ENCODE measurements at places on chromosomes 13 and 19.

GRCh38 chr13:112219740-112220139 lies 152.8 kb downstream of the SOX1 start:
- no peak for DNase-seq

GRCh38 chr13:78662467-78662866 lies 3.5 kb upstream of the OBI1 start:
- no peak for DNase-seq

GRCh38 chr13:44833139-44833538 lies 156.1 kb downstream of the NUFIP1 start:
- no peak for DNase-seq

GRCh38 chr19:34711890-34712289 lies 22.2 kb upstream of the ZNF181 start:
- no peak for DNase-seq

DNA sequence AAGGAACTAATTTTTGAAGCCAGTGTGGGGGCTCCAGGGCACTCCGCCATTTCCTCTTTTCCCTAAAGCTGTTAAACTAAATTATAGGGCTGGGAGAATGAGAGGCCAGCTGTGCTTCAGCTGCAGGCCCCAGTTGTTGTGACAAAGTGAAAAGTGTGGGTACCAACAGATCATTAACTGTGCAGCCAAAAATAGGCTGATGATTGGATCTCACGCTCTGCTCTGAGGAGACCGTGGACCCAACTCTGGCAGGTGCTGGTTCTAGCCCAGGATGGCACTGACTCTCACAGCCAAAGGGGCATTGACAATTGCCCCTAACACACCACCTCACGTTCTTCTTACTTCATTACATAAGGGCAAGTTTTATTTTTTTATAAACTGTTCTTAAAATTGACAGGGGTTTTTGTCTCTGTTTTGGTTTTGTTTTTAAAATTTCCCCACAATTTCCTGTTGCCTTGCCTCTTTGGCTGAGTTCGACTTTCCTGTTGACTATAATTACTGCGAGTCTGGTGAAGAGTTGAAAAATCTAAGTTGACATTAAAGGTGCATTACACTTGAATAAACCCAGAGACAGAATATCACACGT lies 391.0 kb downstream of the FGF9 start:
- no peak for DNase-seq

GRCh38 chr13:79736356-79736755 lies 255.4 kb downstream of the NDFIP2 start:
- DNase-seq, result no peak

DNA sequence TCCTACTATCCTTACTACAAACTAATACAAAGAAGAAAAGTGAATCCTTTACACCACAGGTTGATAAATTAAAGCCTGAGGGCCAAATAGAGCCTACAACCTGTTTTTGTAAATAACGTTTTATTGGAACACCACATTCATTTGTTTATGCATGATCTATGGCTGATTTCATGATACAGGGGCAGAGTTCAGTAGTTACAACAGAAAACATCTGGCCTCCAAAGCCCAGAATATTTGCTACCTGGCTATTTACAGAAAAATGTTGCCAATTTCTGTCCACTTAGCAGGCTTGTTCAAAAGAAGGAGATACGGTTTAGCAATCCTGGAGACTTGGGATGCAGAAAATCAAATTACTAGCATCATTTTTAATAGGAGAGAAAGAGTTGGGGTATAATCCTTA lies 24.1 kb downstream of the DCT start:
- DNase-seq, result no peak

DNA sequence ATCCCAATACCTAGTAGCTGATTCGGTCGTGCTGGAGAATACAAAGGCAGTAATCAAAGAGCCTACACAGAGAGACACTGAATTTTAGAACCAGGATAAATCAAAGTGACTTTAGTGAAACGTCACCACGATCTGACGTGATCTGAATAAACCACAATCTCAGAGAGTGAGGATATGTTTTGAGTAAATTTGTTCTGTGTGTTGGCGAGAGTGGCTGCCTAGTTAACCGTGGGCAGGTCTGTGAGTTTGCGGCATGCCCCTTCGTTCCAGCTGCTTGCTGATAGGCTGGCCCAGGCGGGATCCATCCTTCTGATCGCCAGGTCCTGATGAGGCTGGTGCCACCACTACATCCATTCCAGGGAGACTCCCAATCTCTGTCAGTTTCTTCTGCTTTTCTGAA lies 40.4 kb downstream of the LRCH1 start:
- DNase-seq, result no peak

GRCh38 chr19:41402010-41402409 lies 4.4 kb downstream of the BCKDHA start:
- DNase-seq, result no peak

DNA sequence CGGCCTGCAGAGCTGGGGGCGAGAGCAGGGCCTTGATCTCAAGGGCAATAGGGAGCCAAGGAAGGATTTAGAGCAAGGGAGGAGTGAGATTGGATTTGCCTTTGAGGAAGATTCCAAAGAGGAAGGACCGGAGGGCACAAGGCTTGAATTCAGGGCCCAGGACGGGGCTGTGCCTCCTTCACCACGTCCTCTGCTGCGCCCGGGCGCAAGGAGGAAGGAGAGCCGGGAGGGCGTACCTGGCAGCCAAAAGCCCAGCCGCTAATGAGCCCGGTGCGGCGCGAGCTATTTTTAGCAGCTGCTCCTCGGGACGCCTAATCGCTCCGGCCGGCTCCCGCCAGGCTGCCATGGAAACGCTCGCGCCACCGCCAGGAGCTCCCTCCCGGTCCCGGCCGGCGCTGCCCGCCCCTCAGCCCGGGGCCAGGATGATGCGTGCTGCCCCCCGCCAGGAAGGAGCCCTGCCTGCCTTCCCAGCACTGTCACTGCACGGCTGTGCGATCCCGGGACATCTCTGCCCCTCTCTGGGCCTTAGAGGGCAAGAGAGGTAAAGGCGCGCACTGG lies 31.3 kb downstream of the TINCR start:
- no peak for DNase-seq

GRCh38 chr13:90867336-90867683 lies 480.2 kb upstream of the MIR17HG start:
- DNase-seq, result no peak

GRCh38 chr13:97332742-97333141 lies 101.2 kb upstream of the RAP2A start:
- DNase-seq, result no peak

DNA sequence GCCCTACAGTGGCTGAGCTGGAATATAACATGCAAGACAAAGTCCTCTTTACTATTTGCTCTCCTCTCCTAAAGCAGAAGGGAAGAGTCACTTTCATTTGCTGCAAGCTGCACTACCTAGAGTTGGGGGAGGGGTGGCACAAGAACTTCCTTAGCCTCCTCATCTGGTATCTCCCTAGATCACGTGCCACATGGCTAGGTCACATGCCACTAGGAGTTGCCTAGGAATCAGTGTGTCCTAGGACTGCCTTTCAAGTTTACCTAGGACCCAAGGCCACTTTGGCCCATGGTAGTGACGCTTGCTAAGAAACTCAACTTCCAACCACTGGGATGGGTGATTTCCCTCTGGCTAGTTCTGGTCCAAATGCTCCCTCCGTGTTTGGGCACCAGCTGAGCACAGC lies 625.2 kb downstream of the DIAPH3 start:
- DNase-seq, result no peak

DNA sequence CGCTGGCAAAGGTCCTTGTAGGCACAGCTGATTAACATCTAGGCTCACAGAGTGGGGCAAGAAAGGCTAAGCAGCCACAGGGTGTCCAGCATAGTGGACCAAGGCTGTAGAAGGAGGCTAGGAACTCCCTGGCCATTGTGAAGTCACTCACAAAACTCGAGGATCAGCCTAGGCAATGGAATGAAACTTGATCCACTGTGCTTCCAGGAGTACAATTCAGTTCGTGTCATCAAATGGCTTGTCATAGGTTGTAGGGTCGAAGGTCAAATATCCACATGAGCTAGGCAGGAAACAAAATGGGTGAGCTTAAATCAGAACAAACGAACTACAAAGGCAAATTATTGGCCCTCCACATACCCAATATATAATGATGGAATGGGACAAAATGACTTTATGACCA lies 4.4 kb upstream of the FAM187B start:
- no peak for DNase-seq

GRCh38 chr13:31699650-31700049 lies 39.7 kb upstream of the RXFP2 start:
- DNase-seq, result no peak

DNA sequence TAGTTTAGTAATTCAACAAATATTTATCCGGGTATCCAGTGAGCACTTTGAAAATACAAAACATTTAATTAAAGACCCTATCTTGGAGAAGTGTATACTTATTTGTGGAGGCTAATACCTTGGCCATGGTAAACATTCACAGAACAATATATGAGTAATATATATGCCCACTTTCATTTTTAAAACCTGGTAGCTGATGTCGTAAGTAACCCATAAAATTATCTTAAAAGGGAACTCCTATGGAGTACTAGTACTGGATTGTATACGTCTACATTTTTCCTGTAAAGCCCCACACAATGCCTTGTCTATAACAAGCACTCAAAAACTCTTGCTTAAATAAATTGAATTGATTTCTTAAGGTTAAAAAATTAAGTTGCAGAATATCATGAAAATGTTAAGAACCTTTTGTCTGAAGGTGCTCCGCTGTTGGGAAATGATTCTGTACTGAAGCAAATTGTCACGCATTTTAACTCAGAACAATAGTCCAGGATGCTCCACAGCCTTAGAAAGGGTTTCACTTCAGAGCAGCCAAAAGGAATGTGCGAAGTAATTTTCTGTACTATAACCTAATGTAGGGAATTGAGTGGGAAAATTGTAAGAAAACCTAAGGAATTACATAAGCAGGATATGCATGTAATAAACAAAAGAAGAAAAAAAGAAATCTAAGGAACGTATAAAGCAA lies 58.9 kb upstream of the C1QTNF9 start:
- DNase-seq, result no peak

- DNase-seq, result no peak
These were observed 2691.4 kb downstream of the PCDH9 start for GRCh38 chr13:64538711-64539110.

DNA sequence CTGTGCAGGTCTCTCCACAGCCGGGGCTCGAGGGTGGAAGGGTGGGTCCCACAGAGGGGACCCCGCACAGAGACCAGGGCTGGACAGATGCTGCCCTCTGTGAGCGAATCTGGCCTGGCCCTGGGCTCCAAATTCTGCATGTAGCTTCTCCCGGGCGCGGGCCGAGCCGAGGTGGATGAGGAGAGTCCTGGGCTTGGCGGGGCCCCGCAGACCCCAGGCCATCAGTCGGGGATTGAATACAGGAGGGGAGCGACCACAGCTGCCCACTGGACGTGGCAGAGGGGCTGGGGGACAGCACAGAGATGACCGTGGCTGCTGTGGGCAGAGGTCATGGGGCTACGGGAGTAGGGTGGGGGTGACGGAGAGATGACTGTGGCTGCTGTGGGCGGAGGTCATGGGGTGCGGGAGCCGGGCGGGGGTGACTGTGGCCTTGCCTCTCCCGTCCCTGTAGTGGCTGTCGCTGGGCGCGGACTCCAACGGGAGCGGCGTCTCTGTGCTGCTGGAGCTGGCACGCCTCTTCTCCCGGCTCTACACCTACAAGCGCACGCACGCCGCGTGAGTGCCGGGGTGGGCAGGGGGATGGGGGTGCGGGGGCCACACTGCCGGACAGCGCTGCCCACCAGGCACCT lies 15.5 kb downstream of the NCLN start:
- DNase-seq, result no peak

DNA sequence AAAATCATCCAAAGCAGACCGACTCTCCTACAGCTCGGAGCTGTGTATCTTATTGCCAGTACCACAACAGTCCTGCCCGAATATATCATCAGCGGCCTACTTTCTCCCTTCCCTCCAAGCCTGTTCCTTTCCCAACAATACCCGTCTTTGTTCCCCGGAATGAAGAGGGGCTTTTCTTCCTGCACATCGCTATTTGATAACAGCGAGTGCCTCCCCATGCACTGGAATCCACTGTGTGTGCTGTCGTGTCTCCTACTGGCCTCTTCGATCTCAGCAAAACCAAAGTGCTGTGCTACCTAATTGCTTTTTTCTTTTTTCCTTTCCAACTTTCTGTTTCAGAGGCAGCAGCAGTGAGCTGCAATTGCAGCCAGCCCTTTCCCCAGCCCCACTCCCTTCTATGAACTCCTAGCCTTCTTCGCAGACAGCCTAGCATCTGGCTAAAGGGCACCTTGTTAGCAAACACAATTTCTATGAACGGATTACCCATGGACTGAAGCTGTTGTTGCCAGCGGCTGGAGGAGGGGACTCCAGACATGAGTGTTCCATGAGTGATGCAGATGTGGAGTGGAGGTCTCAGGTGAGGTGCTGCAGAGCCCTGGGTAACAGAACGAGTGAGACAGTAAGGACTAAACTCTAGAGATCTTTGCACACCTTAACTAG lies 43.4 kb downstream of the EFNB2 start:
- DNase-seq, result no peak

DNA sequence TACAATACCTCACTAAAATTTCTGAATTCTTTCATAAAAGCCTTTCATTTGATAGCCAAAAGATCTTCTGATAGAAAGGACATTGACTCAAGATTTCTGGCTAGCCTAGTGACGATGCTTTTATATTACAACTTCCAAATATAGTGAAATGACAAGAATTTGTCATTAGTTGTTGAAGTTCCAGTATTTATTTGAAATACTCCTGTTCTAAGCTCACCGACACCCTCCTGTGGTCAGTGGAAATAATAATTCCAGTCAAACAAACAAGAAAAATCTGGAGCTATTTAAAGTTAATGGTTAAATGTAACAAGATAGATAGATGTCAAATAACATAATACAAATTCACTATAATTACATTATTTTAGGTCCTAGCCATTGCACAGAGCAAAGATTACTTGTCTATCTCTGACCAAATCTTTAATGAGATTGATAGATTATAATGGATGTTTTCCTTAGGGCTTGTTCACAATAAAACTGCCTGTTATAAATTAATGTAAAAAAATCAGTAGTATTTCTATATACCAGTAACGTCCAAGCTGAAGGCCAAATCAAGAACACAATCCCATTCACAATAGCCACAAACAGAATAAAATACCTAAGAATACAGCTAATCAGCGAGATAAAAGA lies 195.5 kb downstream of the RGCC start:
- no peak for DNase-seq

DNA sequence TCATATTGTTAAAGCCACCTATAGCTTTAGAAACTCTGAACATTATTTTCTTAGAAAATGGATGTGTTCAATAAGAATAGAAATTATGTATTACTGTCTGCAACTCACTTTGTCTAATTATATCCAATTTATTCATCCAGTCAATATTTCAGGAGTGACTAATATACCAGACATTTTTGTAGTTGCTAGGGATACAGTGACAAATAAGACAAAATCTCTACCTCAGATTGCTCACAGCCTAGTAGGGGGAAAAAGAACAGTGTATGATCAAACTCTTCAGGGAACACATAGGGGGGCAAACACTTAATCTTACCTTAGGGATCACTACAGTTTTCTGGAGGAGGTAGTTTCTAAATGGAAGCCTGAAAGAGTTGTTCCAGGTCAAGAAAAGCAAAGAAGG lies 8.6 kb downstream of the BRCA2 start:
- no peak for DNase-seq

GRCh38 chr19:33332248-33332647 lies 29.9 kb upstream of the CEBPA start:
- DNase-seq, result no peak
